ENCODE measurements at places on chromosomes 13 and 19. TPM values are rescaled to one million over a fixed set of nuclear protein-coding genes. Genes with fewer than 3 reads are reported as not detected.

- no peaks in the 10 kb centered on the region for H3K4me1 ChIP-seq
- H3K27ac ChIP-seq, result no peak overlapping the region
- H3K27me3 ChIP-seq, result no peaks in the 10 kb centered on the region
- H3K36me3 ChIP-seq, result no peaks in the 10 kb centered on the region
- no peak for DNase-seq
Measured at GRCh38 chr13:75685239-75685697, 49.1 kb downstream of the LMO7 start.

DNA sequence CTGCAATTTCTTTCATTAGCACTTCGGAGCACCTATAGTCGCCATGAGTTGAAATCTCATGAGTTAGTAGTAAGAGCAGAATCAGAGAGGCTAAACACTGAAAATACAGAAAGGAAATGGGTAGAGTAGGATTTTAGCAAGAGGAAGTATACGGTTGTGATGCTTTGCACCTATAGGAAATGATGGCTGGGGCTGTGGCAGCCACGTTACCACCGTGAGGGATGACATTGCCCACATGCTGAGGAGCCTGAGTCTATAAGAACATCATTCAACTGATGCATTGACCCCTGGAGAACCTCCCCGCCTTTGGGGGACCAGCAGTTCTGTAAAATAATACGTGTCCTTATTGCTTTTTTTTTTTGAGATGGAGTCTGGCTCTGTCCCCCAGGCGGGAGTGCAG, 20.4 kb downstream of the FAM187B start:
- peaks cover 14% of the 10 kb centered on the region for H3K4me1 ChIP-seq
- DNase-seq, result no peak
- H3K4me3 ChIP-seq, result no peak overlapping the region
- H3K27ac ChIP-seq, result no peak overlapping the region
- no peaks in the 10 kb centered on the region for H3K36me3 ChIP-seq
- H3K27me3 ChIP-seq, result no peaks in the 10 kb centered on the region

DNA sequence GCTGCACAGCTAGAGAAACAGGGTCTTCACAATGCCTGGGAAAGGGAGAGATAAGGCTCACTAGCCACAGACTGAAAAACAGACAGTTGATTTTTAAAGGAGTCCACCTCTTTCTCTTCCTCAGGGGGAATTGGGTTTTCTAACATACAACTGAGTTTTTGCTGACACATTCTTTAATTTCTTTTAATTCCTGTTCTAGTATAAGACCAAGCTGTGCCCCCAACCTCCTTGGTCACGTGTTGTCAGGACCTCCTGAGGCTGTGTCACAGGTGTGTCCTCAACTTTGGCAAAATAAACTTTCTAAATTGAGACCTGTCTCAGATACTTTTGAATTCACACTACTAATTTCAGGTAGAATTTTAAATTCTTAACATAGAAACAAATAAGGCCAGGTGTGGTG, 12.1 kb upstream of the ZNF492 start:
- no peak overlapping the region for H3K27ac ChIP-seq
- H3K4me1 ChIP-seq, result peaks cover 7% of the 10 kb centered on the region
- H3K4me3 ChIP-seq, result no peak overlapping the region
- no peak for DNase-seq
- H3K36me3 ChIP-seq, result no peaks in the 10 kb centered on the region

DNA sequence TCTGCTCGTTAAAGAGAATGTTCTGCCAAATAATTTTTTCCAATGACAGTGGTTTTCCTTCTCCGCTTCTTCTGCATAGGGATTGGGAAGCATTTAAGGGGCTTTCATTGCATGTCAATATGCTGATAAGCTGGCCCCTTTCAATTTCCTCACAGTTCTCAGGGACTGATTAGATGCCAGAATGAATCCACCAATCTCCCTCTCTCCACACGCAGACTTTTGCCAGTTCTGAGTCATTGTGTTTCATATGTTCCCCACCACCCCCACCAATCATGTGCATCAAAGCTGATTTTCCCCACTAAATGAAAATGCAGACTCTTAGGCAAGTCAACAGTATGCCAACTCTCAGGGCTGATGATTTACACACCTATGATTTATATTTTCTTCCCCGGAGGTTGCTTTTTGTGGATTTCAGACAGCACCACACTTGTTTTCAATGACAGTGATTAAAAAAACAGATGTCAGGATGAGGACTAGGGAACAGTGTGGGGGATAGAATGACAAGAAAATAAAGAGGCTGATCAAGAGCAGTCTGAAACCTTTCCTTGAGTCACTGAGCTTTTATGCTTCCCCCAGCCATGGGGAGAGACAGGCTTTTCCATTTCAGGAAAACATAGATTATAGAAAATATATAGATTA, 47.9 kb upstream of the C13orf42 start:
- H3K4me1 ChIP-seq, result no peaks in the 10 kb centered on the region
- H3K4me3 ChIP-seq, result no peak overlapping the region
- no peaks in the 10 kb centered on the region for H3K27me3 ChIP-seq
- no peaks in the 10 kb centered on the region for H3K36me3 ChIP-seq
- DNase-seq, result no peak

DNA sequence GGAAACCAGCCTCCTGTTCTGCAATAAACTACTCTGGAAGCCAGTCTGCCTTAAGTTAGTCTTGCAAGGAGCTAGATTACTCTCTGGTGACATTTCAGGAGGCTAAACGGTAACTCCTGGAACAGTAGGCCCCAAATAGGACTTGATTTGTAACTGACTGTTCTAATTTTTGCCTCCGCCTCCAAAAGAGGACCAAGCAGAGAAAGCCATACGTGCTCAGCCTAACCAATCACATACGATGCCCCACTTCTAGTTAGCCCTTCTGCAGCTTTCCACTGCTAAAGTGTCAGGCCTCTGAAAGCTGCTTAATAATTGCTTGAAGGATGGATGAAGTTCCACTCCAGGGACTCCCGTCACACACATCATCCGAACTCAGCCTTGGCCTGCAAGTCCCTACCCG, 744 bp downstream of the ZNF805 start:
- no peak for DNase-seq
- no peaks in the 10 kb centered on the region for H3K27me3 ChIP-seq
- H3K36me3 ChIP-seq, result peaks cover 25% of the 10 kb centered on the region
- H3K4me1 ChIP-seq, result peaks cover 37% of the 10 kb centered on the region
- peak overlapping the region; percentile 99 for H3K4me3 ChIP-seq

DNA sequence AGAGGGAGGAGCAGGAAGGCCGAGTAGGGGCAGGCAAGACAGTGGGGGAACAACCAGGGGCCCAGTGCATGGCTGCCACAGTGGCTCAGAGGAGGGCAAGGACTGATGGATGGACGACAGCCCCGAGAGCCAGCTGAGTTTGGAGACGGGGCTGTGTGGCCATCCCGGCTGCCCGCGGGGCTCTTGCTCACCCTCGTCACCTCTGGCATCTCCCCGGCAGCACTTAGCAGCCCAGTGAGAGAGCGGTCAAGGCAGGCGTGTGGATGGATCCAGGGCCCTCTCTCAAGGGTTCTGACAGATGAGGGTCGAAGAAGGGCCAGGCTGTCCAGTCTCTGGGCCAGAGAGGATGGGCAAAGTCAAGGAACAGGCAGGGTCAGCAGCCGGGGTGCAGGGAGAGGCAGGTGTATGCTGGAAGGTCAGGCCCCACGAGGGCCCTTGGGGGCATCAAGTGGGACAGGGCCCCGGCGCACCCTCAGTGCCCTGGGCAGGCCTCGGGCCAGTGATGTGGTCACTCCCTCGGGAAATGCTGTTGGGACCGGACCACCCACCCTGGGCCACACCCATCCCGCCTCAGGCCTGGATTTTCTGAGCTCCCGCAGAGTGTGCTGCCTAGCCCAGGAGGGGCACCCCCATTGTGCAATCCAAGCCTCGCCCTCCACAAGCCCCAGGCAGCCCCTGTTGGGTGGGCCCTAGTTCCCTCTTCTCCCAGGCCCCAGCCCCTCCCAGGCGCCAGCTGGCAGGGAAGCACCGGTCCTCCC, 56.4 kb upstream of the TPM4 start:
- H3K4me3 ChIP-seq, result no peak overlapping the region
- H3K27ac ChIP-seq, result no peak overlapping the region
- no peak for DNase-seq
- H3K4me1 ChIP-seq, result no peaks in the 10 kb centered on the region
- H3K27me3 ChIP-seq, result peaks cover 36% of the 10 kb centered on the region

DNA sequence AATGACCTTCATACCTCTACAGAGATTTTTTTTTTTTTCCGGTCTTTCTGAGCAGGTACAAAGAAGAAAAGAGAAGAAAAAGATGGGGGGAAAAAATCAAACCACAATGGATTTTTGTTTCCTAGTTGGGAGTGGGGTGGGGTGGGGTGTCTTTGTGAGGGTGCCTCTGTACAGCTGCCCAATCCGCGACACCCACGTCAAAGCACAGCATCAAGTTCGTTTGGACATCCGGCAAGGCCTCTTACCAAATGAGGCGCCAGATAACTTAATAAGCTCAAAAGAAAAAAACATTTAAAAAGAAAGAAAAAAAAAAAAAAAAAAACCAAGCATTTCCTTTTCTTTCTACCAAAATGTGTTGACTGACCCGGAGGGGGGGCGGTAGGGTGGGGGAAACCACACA, 70.3 kb upstream of the NFIC start:
- peaks cover 86% of the 10 kb centered on the region for H3K27me3 ChIP-seq
- no peak overlapping the region for H3K27ac ChIP-seq
- no peak overlapping the region for H3K4me3 ChIP-seq
- DNase-seq, result no peak
- H3K4me1 ChIP-seq, result no peaks in the 10 kb centered on the region

DNA sequence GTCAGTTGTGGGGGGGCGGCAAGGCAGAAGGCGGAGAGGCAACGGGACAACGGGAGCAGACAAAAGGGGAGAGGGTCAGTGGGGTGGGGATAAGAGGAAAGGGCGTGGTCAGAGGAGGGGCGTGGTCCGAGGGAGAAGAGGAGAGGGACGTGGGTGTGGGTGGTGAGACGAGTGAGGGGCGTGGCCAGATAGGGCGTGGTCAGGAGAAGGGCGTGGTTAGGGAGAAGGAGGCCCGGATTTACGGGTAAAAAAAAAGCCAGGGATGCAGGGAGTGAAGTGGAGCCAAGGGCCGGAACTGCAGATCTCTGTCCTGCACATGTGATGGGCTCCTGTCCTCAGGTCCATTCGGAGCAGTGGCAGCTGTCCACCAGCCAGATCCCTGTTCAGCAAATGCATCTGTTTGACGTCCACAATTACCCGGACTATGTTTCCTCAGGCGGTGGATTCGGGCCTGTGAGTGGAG, 21.5 kb downstream of the CPT1C start:
- no peaks in the 10 kb centered on the region for H3K27me3 ChIP-seq
- H3K36me3 ChIP-seq, result no peaks in the 10 kb centered on the region
- H3K27ac ChIP-seq, result no peak overlapping the region
- DNase-seq, result peak; percentile 57

- no peak overlapping the region for H3K4me3 ChIP-seq
- DNase-seq, result no peak
- peaks cover 100% of the 10 kb centered on the region for H3K27me3 ChIP-seq
Measured at GRCh38 chr19:50663482-50663790, 14.2 kb downstream of the C19orf81 start.

- H3K4me3 ChIP-seq, result no peak overlapping the region
- H3K36me3 ChIP-seq, result peaks cover 88% of the 10 kb centered on the region
- no peak for DNase-seq
- no peaks in the 10 kb centered on the region for H3K27me3 ChIP-seq
Measured at GRCh38 chr19:5139583-5140325, 170.8 kb downstream of the KDM4B start.

- no peaks in the 10 kb centered on the region for H3K4me1 ChIP-seq
- H3K27ac ChIP-seq, result no peak overlapping the region
- peaks cover 27% of the 10 kb centered on the region for H3K27me3 ChIP-seq
- no peak for DNase-seq
- no peaks in the 10 kb centered on the region for H3K36me3 ChIP-seq
- no peak overlapping the region for H3K4me3 ChIP-seq
Measured at GRCh38 chr13:78764665-78765064, 105.7 kb upstream of the OBI1 start.

- H3K4me1 ChIP-seq, result peaks cover 40% of the 10 kb centered on the region
- H3K4me3 ChIP-seq, result peak overlapping the region; percentile 59
- H3K27ac ChIP-seq, result peak overlapping the region; percentile 71
- H3K36me3 ChIP-seq, result no peaks in the 10 kb centered on the region
- no peak for DNase-seq
- no peaks in the 10 kb centered on the region for H3K27me3 ChIP-seq
Measured at GRCh38 chr13:30572859-30573275, 44.9 kb upstream of the USPL1 start.

- no peak for DNase-seq
- H3K4me1 ChIP-seq, result no peaks in the 10 kb centered on the region
- no peaks in the 10 kb centered on the region for H3K27me3 ChIP-seq
Measured at GRCh38 chr19:45066921-45067661, 9.2 kb downstream of the ZNF296 start.

DNA sequence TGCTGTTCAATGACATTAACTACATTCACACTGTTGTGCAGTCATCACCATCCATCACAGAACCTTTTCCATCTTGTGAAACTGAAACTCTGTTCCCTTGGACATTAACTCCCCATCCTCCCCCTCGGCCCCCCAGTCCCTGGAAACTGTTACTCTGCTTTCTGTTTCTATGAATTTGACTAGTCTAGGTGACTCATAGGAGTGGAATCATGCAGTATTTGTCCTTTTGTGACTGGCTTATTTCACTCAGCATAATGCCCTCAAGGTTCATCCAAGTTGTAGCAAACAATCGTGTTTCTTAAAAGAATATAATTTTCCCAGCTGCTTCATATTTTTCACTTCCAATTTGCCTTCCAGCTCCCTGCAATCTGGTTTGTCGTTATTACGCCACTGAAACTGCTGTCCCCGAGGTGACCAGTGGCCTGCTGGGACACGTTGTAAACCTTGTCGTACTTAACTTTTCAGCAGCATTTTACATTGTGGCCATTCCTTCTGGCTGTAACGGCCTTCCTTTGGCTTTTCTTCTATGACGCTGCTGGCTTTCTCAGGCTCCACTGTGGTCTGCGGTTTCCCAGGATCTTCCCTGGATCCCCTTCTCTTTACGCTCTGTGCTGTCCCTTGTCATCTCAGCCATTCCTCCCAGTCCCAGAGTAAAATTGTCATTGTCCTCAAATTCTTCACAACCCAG, 74.0 kb downstream of the DHRS12 start:
- peaks cover 42% of the 10 kb centered on the region for H3K4me1 ChIP-seq
- H3K36me3 ChIP-seq, result no peaks in the 10 kb centered on the region
- no peak for DNase-seq
- H3K27me3 ChIP-seq, result no peaks in the 10 kb centered on the region
- H3K4me3 ChIP-seq, result peak overlapping the region; percentile 9

DNA sequence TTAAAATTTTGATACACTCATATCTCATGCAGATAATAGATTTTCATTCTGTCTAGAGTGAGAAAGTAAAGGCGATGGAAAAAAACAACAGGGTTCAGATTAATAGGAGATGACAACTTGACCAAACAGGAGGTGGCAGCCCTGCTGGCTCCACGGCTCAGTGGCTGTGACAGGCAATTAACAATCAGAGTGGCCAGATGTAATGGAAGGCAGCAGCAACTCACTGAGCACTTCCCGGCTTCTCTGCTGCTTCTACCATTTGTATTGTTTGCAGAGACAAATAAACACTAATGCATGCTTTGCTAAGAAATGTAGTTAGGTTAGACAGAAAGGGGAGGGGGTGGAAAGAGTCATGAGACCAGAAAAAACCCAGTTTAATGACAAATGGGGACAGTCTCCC, 473.0 kb upstream of the SLC10A2 start:
- H3K4me1 ChIP-seq, result no peaks in the 10 kb centered on the region
- H3K4me3 ChIP-seq, result no peak overlapping the region
- no peak overlapping the region for H3K27ac ChIP-seq
- no peaks in the 10 kb centered on the region for H3K36me3 ChIP-seq

The ODAD3 gene
- total RNA-seq, result 0.77 TPM

The B3GNT3 gene
- not detected for total RNA-seq

The MAB21L1 gene
- total RNA-seq, result 0.47 TPM

The LILRB5 gene
- total RNA-seq, result 5.7 TPM

The NLRP5 gene
- total RNA-seq, result not detected

The PROZ gene
- not detected for total RNA-seq

The SELENOV gene
- total RNA-seq, result not detected

The ZNF541 gene
- 0.99 TPM for total RNA-seq

The SMIM44 gene
- not detected for total RNA-seq

The MISP gene
- not detected for total RNA-seq

The CEACAM19 gene
- 2.2 TPM for total RNA-seq

The KIR3DL1 gene
- not detected for total RNA-seq

The PTPRH gene
- 1.1 TPM for total RNA-seq

The ELSPBP1 gene
- total RNA-seq, result not detected
